ENCODE measurements at places on chromosomes 3 and 15.

GRCh38 chr3:119403201-119403600 lies 60.2 kb downstream of the TMEM39A start:
- no peak for DNase-seq

- DNase-seq: no peak
Measured at GRCh38 chr3:52174896-52175295, 20.7 kb upstream of the POC1A start.

GRCh38 chr15:38211811-38212210 lies 40.8 kb upstream of the SPRED1 start:
- DNase-seq: no peak

DNA sequence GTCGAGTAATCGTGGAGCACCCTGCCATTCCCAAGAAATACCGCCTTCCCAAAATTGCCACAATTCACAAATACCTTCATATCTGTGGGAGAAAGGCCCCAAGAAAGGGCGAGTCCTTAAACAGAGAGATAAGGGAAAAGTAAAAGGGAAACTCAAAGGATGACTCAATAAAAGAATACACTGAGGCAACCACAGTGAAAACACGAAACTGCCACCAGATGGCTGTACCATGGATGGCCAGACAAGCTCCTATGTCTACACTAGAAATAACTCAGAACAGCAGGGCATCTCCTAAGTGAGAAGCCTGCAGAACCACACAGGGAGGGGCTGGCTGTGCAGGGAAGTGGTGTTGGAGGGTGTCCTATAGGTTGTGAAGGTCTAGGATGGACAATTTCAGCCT lies 25.0 kb downstream of the SRGAP3 start:
- DNase-seq: no peak

DNA sequence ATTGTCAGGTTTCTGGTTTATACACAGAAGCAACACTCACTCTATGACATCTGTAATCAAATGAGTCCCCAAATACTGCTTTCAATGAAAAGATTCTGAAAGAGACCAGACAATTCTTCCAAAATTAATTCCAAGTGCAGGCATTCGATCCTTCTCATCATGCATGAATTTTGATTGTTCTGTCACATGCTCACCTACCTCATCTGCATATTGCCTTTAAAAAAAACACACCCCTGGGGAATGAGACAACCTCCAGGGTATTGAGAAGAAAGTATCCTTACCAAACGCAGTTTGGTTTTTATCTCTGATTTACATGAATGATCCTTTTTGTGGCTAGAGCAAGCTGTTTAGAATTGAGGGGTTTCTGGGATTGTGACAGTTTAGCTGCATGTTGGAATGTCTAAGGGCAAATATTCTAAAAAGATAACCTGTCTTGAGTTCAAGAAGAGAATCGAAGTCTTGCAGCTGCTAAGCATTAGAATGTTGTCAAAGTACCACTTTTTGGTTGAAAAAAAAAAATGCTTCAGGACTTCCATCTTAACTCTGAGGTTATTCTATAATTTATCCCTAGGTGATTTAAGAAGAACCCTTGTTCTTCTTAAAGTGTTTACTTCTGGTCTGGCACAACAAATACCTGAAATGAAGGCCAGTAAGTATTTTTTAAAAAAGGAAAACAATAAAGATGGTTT lies 653.1 kb downstream of the RBMS3 start:
- DNase-seq: no peak

GRCh38 chr3:172102123-172102882 lies 62.9 kb downstream of the FNDC3B start:
- peak; percentile 24 for DNase-seq

- DNase-seq: no peak
Measured at GRCh38 chr3:62493109-62493801, 119.9 kb upstream of the FEZF2 start.

GRCh38 chr15:65867244-65867643 lies 2.0 kb upstream of the RAB11A start:
- DNase-seq: no peak

DNA sequence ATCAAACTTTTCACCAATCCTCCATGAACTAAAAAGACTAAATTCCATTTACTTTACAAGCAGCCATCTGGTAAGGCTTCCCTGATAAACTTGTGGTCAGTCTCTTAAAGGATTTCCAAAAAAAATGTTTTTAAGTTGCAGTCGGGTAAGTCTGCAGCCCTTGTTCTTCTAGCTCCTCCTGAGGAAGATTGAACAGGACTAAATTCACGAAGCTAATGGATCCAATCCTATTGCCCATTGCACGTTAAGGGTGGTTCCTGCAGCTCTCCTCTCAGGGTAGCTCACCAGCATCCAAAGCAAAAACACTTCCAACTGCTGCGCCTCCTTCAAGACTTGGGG lies 2.8 kb downstream of the HES1 start:
- no peak for DNase-seq

DNA sequence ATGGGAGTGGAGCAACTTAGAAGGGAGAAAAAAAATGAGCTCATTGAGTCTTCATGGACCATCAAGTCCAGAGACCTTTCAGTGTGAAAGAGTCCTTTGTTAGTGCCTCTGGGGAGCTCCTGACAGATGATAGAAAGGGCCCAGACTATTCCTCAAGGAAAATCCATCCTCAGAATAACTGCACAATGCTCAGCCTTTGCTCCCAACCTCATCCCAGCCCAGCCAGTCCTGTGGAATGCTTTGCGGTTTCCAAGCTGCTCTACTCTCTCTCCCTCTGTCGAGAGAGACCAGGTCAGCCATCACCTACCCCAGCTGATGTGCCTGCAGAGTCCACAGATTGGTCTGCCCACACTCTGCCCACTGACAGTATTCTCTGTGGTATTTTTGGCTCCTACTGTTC lies 406.2 kb downstream of the MFSD1 start:
- DNase-seq: no peak

GRCh38 chr15:75185271-75186029 lies 16.2 kb upstream of the C15orf39 start:
- no peak for DNase-seq

DNA sequence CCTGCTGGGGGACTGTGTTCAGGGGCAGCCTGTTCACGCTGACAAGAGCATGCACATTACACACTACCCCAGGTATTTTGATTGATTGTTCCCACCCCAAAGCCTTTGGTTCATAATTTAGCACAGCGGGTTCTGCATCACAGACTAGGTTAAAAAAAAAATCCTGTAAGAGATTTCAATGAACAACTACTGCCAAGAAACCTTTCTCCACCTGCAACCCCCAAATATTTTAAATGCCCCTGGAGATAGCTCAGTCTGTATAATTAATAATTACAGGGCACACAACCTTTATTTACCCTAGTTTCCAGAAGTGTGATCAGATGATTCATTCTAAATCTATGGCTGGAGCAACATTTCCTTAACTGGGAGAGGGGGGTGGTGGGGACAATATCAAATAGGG lies 87.6 kb downstream of the NR2F2 start:
- DNase-seq: no peak

- no peak for DNase-seq
Measured at GRCh38 chr15:79132770-79133169, 42.2 kb upstream of the RASGRF1 start.

DNA sequence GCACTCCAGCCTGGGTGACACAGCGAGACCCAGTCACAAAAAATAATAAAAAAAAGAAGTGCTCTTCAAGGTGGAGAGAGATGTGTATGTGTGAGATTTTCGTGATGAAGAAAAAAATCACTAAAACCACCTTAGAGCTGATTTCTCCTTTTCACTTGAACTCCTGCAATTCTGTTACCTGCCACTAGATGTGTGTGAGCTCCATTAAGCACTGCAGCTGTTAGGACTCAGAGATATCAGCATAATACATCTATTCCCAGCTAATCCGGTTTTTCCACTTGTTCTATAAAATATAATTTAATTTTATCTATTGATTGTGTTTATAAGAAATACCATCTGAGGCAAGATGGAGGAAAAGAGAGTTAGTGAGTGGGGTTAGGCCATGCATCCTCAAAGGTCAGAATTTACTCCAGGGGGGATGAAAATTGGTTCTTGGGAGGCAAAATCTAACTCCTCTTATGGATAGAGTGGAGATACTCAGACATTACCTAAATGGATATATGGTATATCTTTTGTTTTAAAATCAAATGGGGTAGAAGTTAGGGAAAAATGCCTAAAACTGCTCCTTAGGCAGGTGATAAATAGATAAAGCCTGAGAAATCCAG lies 152.7 kb downstream of the IL20RB start:
- peak; percentile 9 for DNase-seq

- no peak for DNase-seq
Measured at GRCh38 chr3:48016301-48016973, at the start of gene MAP4. Gene MAP4 (minus strand): TSS chr3:48016416. CDS start chr3:47998860, 17,556 bp downstream.

DNA sequence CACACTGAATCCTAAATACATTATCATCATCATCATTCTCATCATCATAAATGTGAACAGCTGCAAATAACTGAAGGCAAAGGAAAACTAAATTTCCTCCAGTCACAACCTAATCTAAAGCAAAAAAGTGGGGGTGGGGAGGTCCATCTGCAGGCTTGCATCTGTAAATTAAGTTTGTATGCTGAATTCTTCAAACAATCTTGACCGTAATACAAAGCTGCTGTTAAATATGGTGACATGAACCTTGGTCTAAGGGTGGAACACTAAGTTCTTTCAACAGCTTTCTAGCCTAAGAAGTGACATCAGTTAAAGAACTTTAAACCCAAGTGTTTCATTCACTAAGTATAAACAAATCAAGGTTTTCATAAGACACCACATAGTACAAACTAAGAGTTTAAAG lies 4.3 kb downstream of the LRRFIP2 start:
- DNase-seq: no peak

DNA sequence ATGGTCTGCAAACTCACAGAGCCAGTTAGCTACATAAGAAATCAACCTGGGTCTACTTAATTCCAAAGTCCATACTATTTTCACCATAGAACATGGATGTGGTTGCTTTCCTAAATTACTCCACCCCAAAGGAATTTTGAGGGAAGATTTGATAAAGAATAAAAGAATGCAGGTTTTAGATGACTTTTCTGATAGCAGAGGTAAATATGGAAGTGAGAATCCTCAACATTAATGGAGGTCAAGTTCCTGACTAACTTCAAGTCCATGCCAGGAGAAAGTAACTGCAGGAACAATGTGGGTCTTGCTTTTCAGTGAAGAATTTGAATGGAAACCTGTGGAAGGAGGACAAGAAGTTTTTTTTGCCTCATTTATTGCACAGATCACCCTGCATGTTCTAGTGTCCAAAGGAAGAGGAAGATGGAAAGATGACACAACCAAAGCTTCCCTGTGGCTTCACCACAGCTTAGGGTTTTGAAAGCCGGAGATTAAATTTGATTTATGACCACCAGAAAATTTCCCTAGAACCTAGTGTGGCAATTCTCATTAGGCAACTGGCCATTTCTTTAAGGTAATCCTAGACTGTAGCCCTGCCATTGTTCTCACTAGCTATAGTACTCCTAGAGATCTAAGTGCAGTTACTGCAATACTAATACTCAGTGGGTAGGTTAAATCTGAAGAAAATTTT lies 429.7 kb downstream of the RAP2B start:
- no peak for DNase-seq

DNA sequence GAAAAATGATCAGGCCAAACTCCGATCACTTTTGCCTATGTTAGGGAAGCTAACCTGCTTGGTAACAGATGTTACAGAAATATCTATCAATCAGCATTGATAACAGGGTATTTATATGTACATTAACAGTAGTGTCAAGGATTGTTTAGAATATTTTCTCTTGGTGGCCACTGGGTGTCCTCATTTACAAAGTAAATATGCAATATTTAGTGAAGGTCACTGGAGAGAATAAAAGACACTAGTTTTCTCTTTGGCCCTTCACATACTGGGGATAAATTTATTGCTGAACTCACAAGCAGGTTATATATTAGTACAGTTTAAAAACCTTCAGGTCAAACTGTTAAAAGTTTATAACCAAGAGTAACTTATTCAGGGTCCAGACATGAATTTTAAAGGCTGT lies 69.0 kb downstream of the TIGIT start:
- peak; percentile 17 for DNase-seq

GRCh38 chr3:31906182-31906581 lies 74.9 kb downstream of the OSBPL10 start:
- no peak for DNase-seq

DNA sequence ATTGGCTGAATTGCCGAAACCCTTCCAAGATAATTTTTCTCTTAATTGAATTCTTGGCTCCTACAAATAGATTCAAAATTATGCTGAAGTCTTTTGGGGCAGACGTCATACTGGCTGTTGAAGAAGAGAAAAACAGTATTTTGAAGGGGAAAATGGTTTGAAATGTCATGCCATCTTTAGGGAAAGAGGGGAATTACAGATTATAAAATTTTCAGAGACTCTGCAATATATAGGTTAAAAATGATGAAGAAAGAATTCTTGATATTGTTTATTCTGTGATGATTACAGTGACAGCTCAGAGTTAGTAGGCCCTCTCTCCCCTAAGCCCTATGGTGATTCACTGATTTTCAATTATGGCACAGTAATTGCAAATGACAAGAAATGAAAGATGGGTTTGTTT lies 86.1 kb downstream of the CGNL1 start:
- DNase-seq: no peak

- DNase-seq: no peak
Measured at GRCh38 chr3:16605966-16606365, 743 bp upstream of the DAZL start.

DNA sequence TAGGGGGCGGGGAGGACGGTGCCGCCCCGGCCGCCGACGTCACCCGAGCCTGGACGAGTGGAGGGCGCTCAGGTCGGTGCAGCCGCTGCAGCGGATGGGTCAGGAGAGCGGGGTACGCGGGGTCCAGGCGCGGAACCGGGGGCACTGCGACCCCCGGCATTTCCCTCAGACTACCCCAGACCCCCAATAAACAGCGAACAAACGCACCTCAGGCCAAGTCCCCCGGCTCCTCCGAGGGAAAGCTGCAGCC lies 78.9 kb downstream of the IQSEC1 start:
- no peak for DNase-seq

GRCh38 chr15:44647036-44647435 lies 16.4 kb downstream of the SPG11 start:
- DNase-seq: no peak

DNA sequence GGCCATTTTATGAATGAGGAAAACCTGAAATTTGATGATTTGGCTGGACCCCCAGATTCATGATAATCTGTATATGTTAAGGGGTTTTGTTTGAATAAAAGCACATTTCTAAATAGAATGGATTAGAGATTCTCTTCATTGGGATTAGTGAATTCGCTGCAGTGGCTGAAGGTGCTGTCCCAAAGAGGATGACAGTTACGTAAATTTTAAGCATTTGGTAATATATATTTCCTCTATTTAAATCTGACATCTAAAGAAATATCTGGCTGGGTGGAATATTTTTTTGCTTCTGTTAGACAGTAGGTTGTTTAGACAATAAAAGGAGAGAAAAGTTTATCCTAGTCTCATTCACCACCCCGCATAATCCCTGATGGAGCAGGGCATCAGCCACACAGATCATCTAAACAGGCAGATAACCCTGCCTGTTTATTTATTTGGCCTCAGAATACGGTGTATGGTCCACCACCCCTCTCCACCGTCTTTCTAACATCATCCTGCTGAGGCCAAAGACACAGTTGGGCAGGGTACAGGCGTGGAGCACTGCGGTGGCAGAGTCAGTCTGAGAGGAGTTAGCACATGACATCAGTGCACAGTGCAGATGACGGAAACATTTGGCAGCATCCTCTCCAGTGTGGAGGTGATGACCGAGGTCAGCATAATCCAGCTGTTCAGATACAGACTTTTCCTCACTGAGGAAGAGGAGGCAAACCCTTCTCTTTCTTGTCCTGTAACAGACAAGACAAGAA lies 20.4 kb upstream of the NFKBIZ start:
- DNase-seq: no peak

GRCh38 chr15:67781907-67782690 lies 43.2 kb upstream of the SKOR1 start:
- DNase-seq: no peak

- DNase-seq: no peak
Measured at GRCh38 chr15:99132122-99132521, 27.2 kb downstream of the SYNM start.

All from NCI-H510A treated with DMSO at 0.1 percent for 48 hours (cell line).